ENCODE measurements at places on chromosomes 11 and 22.

- DNase-seq = no peak
Observed at GRCh38 chr22:50620593-50621355, 7.2 kb downstream of the ARSA start.

DNA sequence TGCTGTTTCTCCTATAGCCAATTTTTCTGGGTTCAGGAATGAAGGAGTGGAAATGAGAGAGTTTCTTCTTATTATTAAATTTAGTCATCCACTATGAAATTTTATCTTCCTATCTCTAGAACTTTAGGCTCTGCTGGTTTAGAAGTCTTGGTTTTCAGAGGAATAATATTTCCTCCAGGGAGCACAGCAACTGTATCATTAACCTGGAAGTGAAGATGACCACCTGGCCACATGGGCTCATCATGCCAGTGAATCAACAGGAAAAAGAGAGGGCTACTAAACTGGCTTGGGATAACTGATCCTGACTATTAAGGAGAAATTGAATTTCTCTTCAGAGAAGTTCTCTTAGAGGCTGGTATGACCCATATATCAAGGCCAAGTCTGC, 44.4 kb downstream of the ADM start:
- DNase-seq = no peak

DNA sequence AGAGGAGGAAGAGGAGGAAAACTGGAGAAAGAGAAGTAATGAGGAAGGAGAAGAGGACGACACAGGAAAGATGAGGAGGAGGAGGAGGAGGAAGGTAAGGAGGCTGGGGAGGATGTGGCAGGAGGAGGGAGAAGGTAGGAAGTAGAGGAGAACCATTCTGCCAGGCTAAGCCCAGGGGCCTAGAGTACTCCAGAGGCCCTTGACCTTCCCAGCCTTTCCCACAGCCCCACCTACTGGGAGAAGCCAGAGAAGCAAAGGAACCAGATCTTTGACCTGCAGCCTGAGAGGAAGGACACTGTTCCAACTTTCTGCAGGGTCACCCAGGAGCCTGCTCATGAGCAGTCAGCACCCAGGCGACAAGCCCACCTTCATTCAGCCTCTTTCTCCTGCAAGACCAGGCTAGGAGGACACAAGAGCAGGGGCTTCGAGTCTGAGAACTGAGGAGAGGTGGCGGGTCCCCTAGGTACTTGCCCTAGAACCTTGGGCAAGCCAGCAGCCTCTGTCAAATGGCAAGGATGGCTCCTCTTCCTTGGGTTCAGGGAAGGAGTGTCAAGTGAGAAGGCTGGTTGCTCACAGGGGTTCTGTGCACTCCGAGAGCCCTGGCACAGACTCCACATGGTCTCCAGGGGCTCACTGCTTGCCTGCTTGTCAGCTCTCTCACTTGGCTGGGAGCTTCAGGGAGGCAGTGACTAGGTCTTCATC, 27.9 kb upstream of the OAF start:
- no peak for DNase-seq

DNA sequence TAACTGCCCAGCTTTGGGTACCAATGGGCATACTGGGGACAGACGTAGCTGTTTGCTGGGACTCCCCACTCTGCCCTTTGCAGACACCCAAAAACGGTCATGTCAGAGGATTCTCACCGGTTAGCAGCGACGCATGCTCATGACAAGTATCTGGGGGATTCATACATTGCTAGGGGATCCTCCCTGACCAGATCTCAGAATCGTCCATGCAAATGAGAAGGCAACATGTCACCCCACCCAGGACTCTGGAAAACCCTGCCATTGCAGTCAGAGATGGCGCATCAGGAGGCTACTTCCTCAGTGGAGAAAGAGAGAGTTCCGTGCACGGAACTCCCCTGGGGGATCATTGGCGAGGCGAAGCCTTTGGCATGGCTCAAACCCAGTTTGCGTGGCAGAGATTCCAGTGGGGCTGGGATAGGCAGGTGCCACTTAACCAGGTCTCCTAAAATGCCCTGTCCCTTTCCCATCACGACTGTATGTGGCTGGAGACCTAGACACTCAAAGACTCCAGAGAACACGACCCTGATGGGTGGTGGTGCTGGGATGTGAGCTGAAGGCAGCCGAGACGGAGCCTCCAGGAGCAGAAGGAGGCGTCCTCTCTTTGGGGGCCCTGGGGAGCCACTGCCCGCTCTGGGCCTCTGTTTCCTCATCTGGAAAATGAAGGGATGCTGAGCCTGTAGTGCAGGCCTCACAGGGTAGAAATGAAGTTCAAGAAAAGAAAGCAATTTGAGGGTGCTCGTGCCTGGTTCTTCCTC, 4.9 kb downstream of the RGL4 start:
- no peak for DNase-seq

Measured in stimulated activated CD4-positive, alpha-beta T cell treated with anti-CD3 and anti-CD28 coated beads, Interleukin-1b, Interleukin-23, amount 100 ng/mL, for 1 hour (primary cell).